ENCODE measurements at places on chromosomes 2 and 18. TPM values are rescaled to one million over a fixed set of nuclear protein-coding genes. Genes with fewer than 3 reads are reported as not detected.

ARPC2 gene
- total RNA-seq = 172 TPM

RIT2 gene
- total RNA-seq = not detected

DSG3 gene
- not detected for total RNA-seq

RAX gene
- total RNA-seq = not detected

IL1F10 gene
- not detected for total RNA-seq

ZNF385B gene
- total RNA-seq = 6.7 TPM

TWIST2 gene
- 0.83 TPM for total RNA-seq

TMEM163 gene
- total RNA-seq = 0.38 TPM

DSG2 gene
- 34.4 TPM for total RNA-seq

ALLC gene
- total RNA-seq = not detected

UGT1A6 gene
- total RNA-seq = not detected

HADHB gene
- total RNA-seq = 532 TPM

M1AP gene
- not detected for total RNA-seq

ANKRD53 gene
- 0.38 TPM for total RNA-seq

SP140L gene
- total RNA-seq = 4.0 TPM

PJVK gene
- total RNA-seq = 1.6 TPM

PLEK gene
- total RNA-seq = 3.7 TPM

VRK2 gene
- total RNA-seq = 20.0 TPM

PRKRA gene
- total RNA-seq = 46.7 TPM

GALNT5 gene
- 0.35 TPM for total RNA-seq

ERLEC1 gene
- 46.0 TPM for total RNA-seq

All from cardiac septum (tissue), 1 donor.